ENCODE measurements at places on chromosomes 4 and X.

GRCh38 chr4:153573881-153574802, 108.0 kb downstream of the TMEM131L start:
- DNase-seq, result peak; percentile 69

- no peak for DNase-seq
Measured at GRCh38 chr4:141132709-141133145, 542 bp downstream of the RNF150 start.

DNA sequence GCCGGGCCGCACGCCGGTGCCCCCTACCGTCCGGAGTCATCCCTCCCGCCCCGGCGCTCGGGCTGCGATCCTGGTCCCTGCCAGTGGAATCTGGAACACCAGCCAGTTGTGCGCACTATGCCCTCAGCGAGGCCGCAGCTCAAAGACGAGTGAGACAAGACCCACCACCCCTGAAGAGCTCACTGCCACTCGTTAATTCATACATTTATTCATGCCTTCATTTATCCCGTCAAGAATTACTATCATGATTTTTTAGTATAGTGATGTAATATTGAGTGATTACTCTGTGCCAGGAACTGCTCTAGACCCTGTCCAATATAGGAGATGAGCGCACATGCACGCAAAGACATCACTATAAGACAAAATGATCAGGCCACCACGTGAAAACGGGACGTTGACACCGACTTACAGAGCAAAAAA, 247 bp upstream of the PPA2 start:
- DNase-seq, result peak; percentile 93

- DNase-seq, result no peak
Measured at GRCh38 chr4:7513671-7514070, 78.9 kb upstream of the PSAPL1 start.

- no peak for DNase-seq
Measured at GRCh38 chrX:146854281-146854680, 39.7 kb upstream of the CXorf51A start.

GRCh38 chr4:188993871-188994270, 854.6 kb downstream of the TRIML1 start:
- no peak for DNase-seq

- DNase-seq, result no peak
Measured at GRCh38 chr4:104868533-104868932, 278.1 kb upstream of the TET2 start.

GRCh38 chrX:12007881-12008280, 130.4 kb upstream of the FRMPD4 start:
- no peak for DNase-seq

DNA sequence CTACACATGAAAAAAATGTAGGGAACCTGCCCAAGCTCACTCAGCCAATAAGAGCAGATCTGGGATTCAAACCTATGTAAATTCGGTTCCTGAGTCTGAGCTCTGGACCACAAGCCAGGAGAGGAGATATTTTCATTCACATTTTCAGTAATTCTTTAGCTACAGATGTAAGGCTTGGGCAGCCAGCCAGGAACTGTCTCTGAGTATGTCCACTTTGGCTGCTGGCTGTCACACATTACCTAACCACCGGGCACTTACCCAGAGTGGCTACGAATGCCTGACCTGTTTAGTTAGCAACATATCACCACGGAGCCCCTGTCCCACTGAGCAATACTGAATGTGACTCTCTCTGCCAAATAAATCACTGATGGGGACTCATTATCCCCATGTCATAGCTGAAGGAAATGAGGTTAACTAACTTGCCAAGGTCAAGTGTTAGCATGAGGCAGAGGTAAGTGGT, 15.3 kb downstream of the USP46 start:
- DNase-seq, result no peak

- DNase-seq, result no peak
Measured at GRCh38 chr4:23904639-23905071, 14.8 kb upstream of the PPARGC1A start.

DNA sequence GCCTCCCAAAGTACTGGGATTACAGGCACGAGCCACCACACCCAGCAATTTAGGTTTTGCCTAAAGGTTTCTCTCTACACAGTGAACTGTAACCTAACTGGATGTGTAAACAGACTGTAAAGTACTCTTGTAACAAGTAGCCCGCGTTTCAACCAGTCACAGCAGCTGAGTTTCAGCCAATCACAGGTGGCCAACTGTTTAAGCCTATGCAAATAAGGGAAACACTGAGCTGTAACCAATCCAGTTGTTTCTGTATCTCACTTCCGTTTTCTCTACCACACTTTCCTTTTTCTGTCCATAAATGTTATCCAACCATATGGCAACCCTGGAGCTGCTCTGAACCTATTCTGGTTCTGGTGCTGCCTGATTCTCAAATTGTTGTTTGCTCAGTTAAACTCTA, 59.9 kb downstream of the DIPK2B start:
- DNase-seq, result no peak

DNA sequence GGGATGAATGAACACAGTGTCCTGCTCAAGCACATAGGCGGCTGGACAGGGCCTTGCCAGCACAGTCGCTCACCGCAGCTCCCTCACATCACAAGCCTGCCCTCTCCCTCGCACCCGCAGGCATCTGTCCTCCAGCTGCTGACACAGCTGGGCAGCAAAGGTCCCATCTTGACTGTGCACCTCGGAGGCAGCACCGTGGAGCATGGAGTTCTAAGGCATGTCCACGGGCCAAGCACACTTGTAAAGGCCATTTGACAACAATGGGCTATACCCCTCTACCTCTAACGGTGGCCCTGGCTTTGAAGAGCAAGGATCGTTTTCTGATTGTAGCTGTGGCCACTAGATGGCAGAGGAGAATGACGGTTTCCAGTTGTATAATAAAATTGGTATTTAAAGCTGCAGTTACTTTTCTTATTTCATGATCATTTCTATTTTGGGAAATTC, 53.8 kb downstream of the APLN start:
- peak; percentile 59 for DNase-seq

DNA sequence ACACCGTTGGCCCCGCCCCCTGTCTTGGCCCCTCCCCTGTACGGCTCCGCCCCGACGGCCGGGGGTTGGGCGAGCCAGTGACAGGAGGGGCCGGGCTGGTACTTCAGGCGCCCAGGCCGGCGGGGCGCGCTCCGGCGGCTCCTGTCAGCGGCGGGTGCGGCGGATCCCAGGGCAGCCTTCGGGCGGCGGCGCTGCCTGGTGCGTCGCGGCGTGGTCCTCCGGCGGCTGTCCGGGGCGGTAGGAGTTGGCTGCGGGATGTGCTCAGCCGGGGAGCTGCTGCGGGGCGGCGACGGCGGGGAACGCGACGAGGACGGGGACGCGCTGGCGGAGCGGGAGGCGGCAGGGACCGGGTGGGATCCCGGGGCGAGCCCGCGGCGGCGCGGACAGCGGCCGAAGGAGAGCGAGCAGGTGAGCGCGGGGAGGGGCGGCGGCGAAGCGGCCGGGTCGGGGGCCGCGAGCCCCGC, at the start of gene FAM241A:
Gene FAM241A, plus strand, starts transcription at position 129 of the 464 bp plus-strand sequence. Its CDS starts 127 bp downstream, at position 256.
- peak; percentile 80 for DNase-seq

DNA sequence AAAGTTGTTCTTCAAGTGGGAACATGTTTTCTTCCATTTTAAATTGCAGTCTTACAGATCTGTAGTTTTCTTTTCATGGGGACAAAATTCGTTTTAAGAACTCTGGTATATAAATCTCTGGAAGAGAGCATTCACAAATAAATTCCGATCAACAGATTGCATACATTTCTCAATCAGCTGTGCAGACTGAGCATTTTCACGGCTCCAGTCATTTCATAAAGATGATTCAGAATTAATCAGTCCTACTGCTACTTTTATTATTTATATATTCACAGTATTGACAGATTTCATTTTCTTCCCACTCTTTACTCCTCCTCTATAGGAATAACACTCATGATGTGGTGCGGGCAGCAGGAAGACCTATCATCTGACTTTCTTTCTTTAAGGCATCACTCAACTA, 534.9 kb upstream of the FTHL17 start:
- DNase-seq, result no peak
